ENCODE measurements at places on chromosomes 6 and 20.
A peak's percentile ranks its signal among the peaks of the same experiment; 100 is the strongest.

- DNase-seq = no peak
These were observed 44.6 kb upstream of the DDR1 start for GRCh38 chr6:30839671-30840070.

GRCh38 chr20:34443546-34443945, 72.7 kb upstream of the DYNLRB1 start:
- DNase-seq = no peak

DNA sequence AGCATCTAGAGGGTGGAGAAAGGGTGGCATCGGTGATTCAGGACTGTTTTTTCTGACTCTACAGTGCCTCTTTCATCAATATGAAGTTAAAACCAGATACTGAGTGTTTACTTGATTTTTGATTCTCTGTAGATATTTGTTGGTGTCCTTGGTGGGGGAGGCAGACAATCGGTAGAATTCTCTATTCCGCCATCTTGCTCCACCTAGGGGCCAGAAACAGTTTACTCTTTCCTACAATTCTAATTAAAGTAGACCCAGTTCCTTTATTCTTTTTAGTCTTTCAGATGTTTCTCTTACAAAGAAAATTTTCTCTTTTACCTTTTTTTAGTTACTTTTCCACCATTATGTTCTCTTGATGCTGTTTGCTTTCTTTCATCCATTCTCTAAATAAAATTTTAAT, 162.1 kb upstream of the RAB32 start:
- DNase-seq = no peak

DNA sequence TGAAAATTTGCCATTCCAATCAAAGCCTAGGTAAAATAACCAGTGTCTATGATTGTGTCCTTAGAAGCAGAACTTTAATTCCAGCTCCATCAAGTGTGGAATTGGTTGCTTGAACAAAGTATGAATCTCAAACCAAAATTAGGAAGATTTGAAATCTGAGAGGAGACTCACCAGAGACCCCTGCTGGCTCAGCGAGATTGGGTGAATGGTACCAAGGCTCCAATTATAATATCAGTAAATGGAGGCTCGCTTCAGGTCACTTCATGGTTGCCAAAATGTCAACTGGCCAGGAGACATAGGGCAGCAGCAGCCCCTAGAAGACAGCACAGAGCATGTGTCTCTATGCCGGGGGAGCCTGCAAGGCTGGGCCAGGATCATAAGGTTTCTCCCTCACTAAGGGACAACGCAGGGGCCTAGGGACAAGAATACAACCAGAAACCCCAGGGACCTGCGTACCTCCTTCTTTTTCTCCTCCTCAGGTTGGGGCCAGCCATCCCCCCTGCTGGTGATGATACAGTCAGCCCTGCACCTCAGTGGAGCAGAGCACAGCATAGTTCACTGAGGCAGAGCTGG, 14.0 kb downstream of the RBL1 start:
- peak; percentile 33 for DNase-seq

DNA sequence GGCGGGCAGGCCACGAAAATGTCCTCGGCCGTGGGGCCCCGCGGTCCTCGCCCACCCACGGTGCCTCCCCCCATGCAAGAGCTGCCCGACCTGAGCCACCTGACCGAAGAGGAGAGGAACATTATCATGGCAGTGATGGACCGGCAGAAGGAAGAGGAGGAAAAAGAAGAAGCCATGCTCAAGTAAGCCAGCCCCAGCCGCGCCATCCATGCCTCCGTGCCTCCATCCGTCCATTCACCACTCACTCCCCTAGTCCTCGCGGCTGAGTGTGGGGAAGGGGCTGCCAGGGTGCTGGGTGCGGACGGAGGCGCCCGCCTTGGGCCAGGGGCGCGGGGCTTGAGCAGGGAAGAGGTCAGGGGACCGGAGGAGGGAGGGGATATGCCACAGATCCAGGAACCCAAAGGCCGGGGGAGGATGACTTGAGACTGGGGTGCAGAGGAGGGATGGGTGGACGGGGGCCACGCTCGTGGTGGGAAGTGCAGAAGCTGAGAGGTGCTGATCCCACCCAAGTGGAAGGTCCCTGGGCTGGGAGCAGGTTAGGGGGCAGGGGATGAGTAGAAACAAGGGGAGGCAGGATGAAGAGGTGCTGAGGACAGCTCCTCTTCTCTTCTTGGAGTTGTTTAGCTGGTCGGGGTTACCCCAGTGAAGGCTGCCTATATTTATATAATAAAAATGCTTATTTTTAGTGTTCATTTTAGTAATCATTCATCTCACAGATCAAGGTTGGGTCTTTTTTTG, 825 bp downstream of the RIMS1 start:
- DNase-seq = no peak

GRCh38 chr6:153673225-153673624, 365.8 kb upstream of the OPRM1 start:
- DNase-seq = no peak

DNA sequence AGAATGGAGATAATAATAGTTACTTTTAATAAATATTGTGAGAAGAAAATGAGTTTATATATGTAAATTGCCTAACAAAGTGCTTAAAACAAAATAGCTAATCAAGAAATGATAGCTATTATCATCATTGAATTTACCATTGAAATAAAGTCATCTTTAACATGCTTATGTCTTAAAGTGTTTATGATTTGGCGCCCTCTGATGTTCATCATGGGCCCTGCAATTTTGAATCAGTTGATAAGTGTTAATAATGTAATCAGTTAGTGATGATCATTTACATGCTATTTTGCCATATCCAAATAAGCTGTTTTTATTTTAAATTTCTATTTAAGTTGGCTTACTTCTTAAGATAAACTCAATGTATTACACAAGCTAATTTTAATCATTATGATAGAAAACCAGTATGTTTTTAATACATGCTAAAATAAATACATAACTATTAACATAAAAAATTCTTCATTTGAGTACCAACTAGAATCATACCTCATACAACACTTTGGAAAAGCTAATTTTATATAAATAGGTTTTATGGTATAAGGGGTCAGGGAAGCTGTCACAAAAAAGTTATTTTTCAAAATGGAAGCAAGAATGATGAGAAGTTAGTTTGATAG, 39.2 kb upstream of the TPD52L1 start:
- DNase-seq = peak; percentile 25

- DNase-seq = peak; percentile 63
These were observed 70.2 kb downstream of the SNX9 start for GRCh38 chr6:157893238-157893637.

GRCh38 chr6:9978480-9978879, 436.4 kb downstream of the TFAP2A start:
- no peak for DNase-seq

GRCh38 chr20:35561268-35561667, 19.4 kb downstream of the ERGIC3 start:
- no peak for DNase-seq

DNA sequence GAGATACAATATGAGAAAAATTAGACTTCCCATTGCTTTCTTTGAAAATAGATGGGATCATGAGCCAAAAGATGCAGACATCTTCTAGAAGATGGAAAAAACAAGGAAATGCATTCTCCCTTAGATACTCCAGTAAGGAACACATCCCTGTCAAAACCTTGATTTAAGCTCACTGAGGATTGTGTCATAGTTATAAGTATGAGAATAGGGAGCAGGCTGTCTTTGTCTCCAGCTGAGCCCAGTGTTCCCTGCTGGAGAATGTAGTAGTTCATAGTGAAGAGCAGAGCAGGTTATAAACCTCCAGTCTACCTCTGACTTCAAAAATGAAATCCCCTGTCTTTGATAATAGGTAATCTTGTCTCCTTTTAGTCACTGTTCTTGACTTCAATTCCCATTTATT, 589.9 kb downstream of the PHF3 start:
- DNase-seq = no peak

- DNase-seq = no peak
These were observed 10.4 kb upstream of the BPI start for GRCh38 chr20:38293491-38294065.

GRCh38 chr20:25310268-25310920, 62.5 kb downstream of the PYGB start:
- DNase-seq = peak; percentile 10

DNA sequence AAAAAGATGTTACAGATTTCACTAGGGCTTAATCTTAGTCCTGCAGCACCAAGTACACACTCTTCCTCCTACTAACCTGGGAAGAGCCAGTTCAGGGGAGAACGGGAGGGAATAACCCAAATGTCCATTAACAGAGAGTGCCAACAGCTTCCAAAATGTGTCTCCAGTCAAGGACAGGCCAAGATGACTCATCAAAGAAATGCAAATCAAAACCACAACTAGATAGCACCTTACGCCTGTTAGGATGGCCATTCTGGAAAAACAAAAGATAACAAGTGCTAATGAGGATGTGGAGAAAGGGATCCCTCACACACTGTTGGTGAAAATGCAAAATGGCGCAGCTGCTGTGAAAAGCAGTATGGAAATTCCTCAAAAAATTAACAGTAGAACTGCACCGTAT, 3.8 kb upstream of the MAS1L start:
- DNase-seq = no peak

All from central memory CD4-positive, alpha-beta T cell (primary cell).